ENCODE measurements at places on chromosomes 5 and 9.

DNA sequence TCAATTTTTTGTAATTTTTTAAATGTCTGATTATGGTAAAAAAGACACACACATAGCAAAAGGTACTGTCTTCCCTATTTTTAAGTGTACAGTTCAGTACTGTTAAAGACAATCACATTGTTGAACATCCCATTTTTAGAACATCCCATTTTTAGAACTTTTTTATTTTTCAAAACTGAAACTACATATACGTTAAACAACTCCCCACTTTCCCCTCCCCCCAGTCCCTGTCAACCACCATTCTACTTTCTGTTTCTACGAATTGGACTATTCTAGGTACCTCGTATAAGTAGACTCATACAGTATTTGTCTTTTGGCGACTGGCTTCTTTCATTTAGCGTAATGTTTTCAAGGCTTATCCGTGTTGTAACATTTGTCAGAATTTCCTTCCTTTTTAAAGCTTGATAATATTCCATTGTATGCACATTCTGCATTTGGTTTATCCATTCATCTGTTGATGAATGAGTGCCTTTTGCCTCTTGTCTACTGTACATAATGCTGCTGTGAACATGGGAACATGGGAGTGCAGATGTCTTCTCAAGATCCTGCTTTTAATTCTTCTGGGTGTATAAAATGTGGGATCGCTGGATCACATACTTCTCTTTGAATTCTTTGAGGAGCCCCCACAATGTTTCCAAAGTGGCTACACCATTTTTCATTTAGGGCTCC is 154.0 kb downstream of the PIK3R1 start:
- DNase-seq = no peak

DNA sequence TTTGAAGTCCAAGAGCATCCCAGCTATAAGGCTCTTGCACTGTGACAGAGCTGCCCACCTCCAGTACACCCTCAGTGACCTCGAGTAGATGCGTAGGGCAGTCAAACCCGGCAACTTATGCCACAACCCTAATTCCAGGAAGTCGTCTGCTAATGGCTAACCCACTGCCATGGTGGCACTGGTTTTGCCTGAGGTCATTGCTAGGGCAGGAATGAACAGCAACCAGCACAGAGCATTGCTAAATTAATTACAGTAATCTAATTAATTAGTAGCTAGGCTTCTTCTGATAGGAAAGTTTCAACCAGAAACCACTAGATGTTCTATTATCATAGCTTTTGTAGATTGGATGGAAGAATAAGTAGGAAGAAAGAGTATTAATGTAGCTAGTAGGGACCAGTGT is 122.8 kb downstream of the DPYSL3 start:
- no peak for DNase-seq

GRCh38 chr5:148751025-148751424 is 75.4 kb upstream of the ADRB2 start:
- no peak for DNase-seq

DNA sequence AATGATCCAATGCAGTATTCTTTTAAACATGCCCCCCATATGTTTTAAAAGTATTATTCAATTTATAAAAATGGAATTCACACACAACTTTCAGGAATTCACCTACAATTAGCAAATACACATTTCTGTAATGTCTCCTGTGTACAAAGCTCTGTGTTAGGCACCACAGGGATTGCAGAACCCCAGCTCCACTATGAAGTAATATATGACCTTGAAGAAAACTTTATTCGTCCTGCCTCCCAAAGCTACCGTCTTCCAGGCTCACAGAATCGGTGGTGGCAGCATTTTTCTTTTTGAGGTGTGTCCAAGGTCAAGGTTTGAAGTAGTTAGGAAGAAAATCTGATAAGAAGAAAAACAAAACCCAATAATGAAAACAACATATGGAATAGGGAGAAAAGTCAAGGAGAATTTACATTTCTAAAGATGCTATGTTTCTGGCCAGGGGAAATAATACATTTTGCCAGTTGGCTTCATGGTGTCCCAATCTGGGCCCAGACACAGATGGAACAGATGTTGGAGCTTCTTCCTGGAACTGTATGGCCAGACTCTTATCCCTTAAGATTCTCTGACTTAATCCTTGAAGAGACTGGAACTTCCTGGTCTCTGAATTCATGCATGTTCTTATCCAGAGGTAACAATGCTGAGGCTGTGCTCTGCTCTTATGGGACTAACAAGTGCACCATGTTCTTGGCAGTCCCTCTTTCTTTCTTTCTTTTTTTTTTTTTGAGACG is 22.0 kb upstream of the LVRN start:
- no peak for DNase-seq

DNA sequence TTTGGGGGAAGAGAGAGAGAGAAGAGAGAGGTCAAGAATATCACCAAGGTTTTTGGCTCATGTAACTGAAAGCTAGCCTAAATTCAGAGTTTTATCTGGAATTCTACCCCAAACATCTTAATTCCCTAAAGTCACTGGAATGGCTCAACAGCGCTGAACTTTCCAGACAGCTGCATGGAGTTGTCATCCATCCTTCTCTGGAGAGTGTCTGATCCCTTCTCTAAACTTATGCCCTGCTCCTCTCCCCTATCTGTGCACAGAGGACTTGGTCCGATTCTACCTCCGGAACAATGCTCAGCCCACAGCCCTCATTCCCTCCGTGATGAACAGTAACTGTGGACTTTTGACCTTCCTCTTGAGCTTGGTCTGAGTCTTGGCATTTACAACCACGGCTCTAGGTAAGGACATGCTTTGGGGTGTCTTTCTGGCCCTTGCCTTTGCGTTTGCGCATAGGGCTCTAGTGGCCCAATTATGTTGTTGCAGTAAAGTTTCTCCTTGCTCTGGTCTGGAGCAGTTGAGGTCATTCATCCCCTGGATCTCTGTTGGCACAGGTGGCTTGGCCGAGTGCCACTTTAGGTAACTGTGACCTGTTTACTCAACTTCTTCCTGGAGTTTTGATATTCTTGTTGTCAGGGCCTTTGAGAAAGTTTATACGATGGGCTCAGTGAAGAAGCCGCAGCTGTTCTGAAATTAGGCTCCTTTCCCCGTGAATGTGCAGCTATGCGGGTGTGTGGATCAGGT is 18.3 kb upstream of the CD180 start:
- DNase-seq = no peak

- DNase-seq = no peak
Measured at GRCh38 chr9:131447148-131447547, 53.3 kb downstream of the PRRC2B start.

- no peak for DNase-seq
Measured at GRCh38 chr9:131747352-131747751, 7.5 kb upstream of the RAPGEF1 start.

DNA sequence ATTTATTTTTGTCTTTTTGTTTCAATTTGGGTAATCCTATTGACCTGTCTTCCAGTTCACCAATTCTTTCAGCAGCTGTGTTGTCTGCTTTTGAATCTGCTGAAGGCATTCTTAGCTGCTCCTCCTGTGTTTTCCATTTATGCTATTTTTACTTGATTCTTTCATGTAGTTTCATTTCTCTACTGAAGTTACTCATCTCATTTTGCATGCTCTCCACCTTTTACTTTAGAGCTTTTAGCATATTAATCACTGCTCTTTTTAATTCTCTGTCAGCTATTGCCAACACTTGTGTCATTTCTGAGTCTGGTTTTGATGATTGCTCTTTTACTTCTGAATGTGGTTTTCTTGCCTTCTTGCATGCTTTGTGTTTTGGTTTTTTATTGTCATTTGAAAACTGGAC is 496.0 kb upstream of the CLINT1 start:
- no peak for DNase-seq

DNA sequence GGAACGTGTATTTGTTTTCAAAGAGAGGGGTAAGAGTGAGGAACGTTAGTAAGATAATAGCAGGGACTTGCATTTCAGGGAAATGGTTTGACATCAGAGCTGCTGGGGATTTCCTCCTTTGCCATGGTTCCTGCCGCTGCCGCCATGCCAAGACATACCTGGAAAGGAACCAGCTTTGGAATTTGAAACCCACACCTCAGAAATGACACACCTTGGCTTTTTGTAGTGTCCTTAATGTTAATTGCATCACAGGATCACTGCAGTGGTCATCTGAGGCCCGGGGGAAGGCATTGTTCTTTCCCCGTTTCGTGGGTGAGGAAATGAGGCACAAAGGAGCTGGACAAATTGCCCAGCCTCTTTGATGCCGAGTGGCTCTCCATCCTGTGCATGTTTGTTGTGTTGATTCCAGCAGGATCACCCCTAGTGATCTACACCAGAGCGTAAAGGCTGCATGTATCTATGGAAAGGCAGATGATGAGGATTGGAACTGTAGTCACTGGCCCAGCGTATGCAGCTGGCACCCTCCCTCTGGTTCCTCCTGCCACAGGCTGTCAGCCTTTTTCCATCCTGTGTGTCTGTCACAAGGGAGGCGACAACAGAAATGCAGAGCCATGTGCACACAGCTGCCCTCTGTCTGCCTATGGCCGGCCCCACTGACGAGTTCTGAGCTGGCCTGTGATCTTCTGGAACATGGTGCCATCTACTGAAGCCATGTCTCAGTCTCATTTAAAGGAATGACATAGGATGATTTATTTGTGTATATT is 37.8 kb downstream of the SLC46A2 start:
- no peak for DNase-seq

DNA sequence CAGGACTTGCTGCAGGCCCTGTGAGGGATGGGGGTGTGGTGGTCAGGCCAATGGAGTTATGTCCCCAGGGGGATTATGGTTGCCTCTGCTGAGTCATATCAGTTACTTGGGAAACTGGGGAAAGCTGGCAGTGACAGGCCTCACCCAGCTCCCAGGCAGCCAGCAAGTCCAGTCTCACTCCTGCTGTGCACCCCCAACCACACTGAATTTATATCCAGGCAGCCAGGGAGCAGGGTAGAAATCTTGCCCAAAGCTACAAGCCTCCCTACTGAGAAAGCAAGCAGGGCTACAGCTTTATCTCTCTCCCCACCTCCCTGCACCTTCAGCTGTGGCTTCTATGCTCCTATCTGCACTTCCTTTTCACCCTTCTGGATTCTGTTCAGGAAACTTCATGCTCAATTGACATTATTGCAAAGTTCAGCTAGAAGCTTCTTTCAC is 2076.0 kb upstream of the CDH9 start:
- DNase-seq = no peak

- DNase-seq = peak; percentile 59
Measured at GRCh38 chr9:5886114-5886939, 4.4 kb upstream of the MLANA start.

DNA sequence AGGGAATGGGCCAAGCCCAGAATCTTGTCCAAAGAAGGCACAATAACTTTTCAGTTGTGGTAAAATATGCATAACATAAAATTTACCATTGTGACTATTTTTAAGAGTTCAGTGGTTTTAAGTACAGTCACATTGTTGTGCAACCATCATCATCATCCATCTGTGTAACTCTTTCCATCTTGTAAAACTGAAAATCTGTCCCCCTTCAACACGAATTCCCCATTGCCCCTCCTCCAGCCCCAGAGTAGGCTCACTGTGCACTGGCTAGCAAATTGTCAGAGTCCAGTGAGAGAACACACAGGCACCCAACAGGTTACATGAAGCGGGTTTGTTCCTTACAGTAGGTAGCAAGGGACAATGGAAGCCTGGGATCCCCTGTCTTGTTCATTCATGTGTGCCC is 13.7 kb downstream of the BARX1 start:
- no peak for DNase-seq

DNA sequence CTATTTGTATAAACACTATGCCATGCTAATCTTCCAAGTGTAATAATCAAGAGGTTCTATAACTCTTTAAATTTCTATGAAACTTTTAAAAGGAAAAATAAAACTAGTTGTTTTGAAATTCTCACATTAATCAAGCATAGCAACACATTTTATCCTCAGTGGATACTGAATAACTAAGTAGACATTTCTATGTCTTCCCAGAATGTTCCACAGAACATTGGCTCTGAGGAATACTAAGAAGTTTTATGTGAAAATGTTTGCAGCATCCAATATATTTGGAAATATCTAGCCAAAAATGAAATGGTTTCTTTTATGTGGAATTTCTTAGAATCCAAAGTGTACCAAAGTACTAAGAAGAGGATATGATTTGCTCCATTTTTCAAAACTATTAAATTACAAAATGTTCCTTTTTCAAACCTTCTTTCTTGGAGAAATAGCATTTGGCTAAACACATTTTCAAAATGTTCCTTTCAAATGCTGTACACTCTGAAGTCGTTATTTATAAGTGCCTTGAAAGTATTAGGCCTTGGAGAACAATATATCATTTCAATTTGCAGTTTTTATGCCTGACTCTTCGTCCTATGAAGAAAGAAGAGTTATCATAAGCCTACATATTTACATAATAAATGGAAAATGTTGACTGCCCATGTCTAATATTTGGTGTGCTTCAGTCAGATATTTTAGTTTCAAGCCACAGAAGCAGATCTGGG is 175.6 kb upstream of the COX7C start:
- no peak for DNase-seq

DNA sequence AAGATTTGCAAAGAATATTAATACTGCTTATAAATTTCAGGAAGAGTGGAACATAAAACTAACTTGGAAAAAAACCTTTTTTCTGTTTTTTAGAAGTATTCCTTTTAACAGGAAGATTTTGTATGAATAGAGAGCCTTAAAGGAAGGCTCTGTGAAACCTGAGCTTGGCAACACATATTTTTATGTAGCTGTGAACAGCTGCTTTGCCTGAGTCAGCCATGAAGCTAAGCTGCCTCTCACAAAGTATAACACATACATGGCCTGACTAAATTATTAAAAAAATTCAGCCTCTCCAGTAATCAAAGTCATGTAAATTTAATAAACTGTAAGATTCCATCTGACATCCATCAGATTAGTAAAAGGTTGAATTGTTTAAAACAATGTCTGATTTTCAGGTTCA is 547.5 kb downstream of the ELAVL2 start:
- DNase-seq = no peak

- DNase-seq = no peak
Measured at GRCh38 chr5:78671609-78672008, 23.0 kb upstream of the LHFPL2 start.

GRCh38 chr5:160118349-160119141 is 705 bp downstream of the PWWP2A start:
- peak; percentile 18 for DNase-seq

DNA sequence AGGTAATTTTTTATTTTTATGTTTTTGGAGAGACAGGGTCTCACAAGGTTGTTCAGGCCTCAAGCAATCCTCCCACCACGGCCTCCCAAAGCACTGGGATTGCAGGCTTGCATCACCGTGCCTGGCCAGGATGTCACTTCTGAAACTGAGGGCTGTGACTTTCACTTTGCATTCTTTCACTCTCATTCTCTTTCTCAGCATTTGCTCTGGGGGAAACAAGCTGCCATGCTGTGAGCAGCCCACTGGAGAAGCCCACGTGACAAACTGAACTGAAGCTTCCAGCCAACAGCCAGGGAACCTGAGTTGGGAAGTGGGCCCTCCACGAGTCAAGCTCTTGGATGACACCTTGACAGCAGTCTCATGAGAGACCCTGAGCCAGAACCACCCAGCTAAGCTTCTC is 109.4 kb downstream of the C5orf15 start:
- no peak for DNase-seq

DNA sequence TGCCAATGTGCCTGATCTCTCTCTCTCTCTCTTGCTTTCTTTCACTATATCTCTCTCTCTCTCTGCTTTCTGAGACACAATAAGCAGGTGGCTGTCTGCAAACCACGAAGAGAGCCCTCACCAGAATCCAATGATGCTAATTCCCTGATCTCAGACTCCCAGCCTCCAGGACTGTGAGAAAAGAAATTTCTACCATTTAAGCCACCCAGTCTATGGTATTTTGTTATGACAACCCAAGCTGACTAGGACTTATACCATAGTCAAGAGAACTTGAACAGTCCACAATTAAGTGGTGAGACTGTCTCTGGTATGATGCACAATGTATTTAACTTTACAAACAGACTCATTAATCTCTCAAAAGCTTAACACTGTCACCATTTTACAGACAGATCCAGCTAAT is 67.0 kb downstream of the NFIB start:
- DNase-seq = no peak

Measured in stimulated activated CD8-positive, alpha-beta memory T cell treated with anti-CD3 and anti-CD28 coated beads, Interleukin-2, amount 100 ng/mL, for 1 hour (primary cell).